IPS DF 6.9 (cell line): ENCODE measurements at places on chromosomes 4 and X.

GRCh38 chr4:41257906-41258305, 1.2 kb downstream of the UCHL1 start:
- DNase-seq, result no peak

- no peak for DNase-seq
Observed at GRCh38 chr4:82900066-82900410, 497 bp upstream of the THAP9 start.

DNA sequence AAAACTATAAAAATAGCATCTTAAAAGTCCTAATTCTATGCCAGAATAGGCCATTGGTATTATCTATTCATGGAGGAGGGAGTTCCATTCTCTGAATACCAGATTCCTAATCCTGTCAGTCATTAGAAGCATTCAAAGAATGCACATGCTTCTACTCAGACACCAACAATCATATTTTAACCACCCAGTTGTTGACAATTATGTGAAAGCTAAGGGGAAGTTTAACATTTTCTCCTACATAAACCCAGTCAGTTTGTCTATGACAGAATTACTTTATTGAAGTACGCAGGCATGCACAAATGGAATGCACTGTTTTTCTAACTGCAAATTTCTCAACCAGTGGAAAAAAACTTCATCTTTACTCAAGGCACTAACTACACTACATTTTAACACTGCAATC, 69.6 kb upstream of the MTNR1A start:
- no peak for DNase-seq

- no peak for DNase-seq
Observed at GRCh38 chrX:14015294-14015693, 14.4 kb downstream of the GEMIN8 start.

DNA sequence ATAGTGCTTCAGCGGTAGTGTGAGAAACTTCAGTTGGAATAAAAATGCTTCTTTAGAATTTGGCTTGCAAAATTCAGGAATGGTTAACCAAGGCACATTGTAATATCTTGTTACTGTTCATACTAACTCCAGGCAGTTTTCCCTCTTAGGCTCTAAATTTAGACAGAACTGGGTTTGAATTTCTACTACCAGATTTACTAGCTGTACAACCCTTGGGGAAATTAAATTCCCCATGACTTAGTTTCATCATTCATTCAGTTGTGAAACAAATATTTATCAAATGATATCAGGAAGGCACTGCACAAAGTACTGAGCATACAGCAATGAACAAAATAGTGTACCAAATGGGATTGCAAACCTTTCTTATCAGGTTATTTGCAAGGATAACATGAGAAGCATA, 135.0 kb upstream of the IL15 start:
- DNase-seq, result no peak

- no peak for DNase-seq
Observed at GRCh38 chr4:176102414-176103063, 36.9 kb downstream of the WDR17 start.

GRCh38 chrX:152918707-152919106, 20.8 kb downstream of the ZNF185 start:
- DNase-seq, result no peak

- no peak for DNase-seq
Observed at GRCh38 chr4:77073106-77073809, 2.5 kb downstream of the CCNI start.

- DNase-seq, result no peak
Observed at GRCh38 chr4:17094876-17095210, 196.4 kb upstream of the LDB2 start.

- no peak for DNase-seq
Observed at GRCh38 chr4:183517781-183518180, 12.9 kb downstream of the ING2 start.

DNA sequence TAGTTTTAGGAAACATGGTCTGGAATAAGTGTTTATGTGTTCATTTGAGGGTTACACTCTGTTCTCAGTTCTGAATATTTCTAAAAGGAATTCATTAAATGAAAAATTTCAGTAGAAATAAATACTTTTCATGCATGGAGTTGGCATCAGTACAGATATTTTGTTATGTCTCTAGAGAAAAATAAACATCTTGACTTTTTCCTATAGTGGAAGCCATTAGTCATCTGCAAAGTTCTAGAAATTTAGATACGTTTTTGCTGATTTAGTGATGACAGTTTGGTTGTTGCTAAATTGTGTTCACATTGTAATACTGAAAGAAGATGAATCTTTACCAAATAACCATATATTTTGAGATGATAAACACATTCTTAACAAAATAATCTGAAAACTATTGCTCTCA, 268.2 kb upstream of the TEX13A start:
- DNase-seq, result no peak

DNA sequence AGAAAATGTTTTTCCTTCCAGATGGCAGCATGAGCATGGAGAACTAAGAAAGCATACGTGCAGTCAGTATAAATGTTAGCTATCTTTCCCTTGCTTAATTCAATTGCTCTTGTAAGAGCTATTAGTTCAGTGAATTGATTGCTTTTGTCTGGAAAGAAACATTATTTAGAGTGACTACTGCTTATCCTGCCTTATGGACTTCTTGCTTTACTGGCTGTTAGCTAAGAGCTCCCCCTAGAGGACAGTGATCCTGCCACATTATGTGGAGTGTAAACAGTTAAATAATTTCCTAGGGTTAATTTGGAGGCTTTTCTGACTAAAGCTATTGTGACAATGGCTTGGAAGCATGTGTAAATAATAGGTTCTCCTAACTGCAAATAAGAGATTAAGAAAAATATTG, 1402.4 kb downstream of the FAM133A start:
- no peak for DNase-seq

DNA sequence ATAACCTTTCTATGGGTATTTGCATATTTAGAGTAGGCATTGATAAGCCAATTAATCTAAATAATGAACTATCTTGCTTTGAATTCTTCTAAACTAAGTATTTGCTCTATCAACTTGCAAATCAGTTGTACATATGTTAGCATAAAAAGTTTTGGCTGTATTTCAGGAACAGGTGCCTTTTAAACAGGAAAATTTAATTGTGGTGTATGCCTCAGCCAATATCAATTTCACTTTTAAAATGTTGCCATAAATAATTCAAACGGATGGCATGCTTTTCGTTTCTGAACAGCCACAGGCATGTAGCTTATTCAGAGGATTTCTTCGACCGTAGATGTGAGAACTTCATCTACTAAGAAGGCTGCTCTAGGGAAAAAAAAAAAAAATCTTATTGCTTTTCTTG, 99.9 kb downstream of the DCLK2 start:
- no peak for DNase-seq

DNA sequence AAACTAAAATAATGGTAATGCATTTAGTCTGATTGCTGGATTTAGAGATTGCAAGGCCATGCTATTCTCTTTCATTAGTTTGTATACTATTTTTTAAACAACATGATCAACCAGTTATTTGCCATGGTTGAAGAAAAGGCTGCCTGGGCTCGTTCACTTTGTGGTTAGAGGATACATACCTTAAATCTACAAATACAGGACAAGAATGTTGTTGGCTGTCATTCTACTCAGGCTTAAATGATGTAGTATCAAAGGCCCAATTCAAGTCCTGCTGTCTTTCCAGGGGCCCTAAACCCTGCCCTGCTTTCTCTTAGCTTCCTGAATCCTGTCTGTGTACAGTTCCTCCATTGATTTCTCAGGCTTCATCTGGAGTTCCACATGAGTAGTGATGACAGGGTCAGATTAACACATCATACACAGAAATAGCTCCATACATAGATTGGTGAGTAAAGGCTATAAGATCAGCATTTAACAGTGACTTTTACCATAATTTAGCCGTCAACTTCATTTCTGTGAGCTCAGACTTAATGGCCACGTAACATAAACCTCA, 114.9 kb upstream of the GPRIN3 start:
- no peak for DNase-seq

- no peak for DNase-seq
Observed at GRCh38 chrX:24877854-24878650, 137.7 kb downstream of the ARX start.

- DNase-seq, result no peak
Observed at GRCh38 chrX:16103625-16104024, 19.7 kb upstream of the GRPR start.

DNA sequence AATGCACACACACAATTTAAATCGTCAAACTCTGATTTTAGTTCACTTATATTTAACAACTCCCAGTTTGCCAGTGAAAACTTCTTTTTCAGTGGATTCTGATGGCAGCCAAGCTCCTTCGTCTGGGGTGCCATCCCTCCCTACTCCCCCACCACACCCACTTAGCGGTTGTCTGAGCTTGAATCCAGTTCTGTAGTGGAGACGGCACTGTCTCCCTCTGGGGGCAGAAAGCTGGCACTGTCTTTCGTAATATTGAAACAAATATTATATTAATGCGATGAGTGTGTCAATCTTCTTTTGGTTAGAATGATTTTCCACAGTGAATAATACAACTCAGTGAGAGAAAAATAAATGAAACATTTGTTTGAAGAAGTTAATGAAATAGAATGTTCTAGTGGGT, 5.4 kb downstream of the MEPE start:
- no peak for DNase-seq

DNA sequence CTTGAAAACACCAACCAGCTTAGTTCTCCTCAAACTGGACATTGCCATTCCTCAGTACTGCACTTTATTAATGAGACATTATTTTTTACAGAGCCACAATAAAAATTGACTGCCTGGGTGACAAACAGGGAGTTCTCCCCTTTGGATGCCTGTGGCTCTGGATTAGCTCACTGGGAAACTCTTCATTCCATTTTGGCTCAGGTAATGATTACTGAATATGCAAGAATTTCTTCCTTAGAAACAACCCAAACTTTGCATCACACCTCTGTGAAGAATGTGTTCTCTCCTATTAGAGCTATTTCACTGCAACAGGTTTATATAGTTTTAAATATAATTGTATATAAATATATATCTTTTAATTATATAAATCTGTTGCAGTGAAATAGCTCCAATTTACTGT, 2065.8 kb downstream of the ARAP2 start:
- no peak for DNase-seq

DNA sequence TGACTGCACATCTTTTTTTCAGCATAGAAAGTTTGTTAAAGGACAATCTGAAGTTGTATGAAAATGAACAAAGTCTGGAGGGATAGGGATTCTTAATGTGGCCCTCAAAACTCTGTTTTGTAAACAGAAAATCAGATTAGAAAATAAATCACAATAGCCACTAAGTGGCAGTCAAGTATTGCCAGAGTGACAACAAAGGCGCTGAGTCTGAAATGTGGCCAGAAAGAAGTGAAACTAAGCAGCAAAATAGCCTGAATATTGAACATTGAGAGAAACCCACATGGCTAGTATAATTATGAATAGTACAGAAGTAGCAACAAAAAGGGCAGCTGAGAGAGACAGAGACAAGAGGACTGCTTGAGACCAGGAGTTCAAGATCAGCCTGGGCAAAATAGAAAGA, 81.1 kb upstream of the CT45A1 start:
- no peak for DNase-seq

DNA sequence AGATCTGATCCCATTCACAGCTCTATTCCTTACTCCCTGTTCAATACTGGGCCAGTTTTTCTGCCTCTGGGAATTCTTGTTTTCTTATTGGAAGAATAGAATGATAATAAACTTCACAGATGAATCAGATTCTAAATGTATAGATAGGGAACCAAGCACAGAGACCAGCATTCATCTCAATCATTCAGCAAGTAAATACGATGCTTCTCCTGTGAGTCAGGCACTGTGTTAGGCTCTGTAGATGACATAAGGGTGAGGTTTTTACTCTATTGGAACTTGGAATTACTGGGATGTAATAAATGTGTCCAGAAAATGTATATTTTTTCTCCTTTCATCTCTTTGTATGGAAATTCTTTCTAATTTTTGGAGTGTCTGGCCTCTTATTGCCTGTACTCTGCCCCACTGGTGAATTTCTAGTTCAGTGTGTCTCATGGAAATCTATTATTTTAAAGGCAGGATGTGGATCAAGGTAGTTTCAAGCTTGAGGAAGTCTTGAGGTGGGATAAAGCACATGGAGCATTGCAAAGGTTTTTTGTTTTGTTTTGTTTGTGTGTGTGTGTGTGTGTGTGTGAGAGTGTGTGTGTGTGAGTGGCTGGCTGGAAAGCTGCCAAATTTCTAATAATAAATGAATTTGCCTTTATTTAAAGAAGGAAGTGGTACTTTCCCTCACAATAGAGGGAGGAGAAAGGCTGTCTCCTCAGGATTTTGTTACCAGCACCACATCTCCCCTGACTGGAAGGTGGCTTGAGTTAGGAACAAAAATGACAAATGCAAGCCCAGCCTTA, 117.9 kb upstream of the HS3ST1 start:
- no peak for DNase-seq

DNA sequence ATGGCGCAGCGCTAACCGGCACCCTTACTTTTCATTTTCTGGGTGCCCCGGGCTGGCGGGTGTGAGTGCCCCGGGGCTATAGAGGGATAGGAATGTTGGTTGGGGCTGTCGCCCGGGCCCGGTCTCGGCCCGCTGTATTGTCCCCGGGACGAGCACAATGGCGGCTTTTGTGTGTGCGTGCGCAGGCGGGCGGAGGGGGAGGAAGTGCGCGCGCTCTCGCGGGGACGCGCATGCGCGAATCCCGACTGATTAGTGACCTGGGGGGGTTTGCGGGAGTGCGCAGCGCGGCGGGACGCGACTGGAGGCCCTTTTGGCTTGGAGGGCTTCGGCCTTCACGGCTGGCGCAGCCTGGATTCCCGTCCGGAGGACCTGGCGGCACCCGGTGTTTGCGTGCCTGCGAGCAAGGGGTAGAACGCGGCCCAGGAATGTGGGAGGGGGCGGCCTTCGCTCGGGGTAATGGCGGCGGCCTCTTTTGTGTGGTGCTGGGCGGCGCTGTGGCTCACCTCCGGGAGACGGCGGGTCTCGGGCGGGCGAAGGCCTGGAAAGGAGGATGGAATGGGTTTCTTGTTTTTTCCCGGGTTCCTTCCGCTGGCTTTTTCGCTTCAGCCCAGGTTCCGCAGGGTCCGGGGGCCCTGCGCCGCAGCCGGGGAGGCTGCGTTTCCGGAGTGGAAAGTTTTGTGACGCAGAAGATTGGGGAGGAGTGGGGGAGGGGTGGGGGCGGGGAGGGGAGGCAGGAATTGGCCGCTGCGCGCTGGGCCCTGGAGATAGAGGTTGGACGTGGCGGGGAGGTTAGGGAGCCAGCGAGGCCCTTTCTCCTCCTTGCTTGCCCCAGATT, 618 bp downstream of the DDX3X start:
- no peak for DNase-seq

- no peak for DNase-seq
Observed at GRCh38 chr4:124097447-124097846, 615.1 kb downstream of the ANKRD50 start.

DNA sequence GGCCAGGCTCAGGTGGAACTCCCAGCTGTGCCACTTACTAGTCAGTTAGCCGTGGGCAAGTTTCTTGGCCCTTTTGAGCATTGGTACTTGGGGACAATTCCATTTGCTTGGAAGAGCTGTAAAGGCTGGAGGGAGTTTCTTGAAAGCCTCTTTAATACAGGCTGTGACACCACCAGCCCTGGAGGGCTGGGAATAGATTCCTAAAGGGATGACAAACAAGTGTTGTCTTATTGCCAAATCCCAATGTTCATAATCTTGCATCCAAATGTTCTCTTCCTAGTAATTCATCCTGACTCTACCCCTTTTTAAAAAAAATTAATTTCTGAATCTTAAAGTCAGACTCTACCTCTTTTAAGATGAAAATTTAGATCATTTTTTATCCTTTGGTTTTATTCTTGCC, 14.6 kb upstream of the MED28 start:
- no peak for DNase-seq

- no peak for DNase-seq
Observed at GRCh38 chr4:54843946-54844345, 186.2 kb downstream of the KIT start.
